ENCODE measurements at places on chromosomes 12 and 14.

- DNase-seq, result no peak
Observed at GRCh38 chr12:5000658-5001385, 42.9 kb upstream of the KCNA5 start.

GRCh38 chr12:26633591-26634210 lies 199.3 kb downstream of the ITPR2 start:
- DNase-seq, result no peak

- DNase-seq, result no peak
Observed at GRCh38 chr14:61925732-61926435, 163.7 kb downstream of the SNAPC1 start.

DNA sequence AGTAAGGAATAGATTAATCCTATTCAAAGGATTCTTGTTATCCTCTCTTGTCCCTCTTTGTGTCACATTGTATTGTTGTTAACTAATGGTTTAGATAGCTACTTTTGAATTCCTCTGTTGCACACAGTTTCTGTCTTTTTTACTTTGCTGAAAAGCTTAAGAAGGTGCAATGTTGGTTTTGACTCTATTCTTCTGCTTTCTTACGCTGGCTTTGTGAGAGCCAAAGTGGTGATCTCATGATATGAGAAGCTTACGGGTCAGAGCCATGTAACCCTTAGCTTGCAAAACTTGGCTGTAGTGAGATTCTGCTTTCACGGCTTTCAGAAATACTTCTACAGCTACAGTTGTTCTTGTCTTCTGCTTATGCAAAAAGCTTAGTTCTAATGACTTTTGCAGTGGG lies 239.7 kb downstream of the TRHDE start:
- DNase-seq, result no peak

GRCh38 chr12:109264943-109265650 lies 44.0 kb downstream of the FOXN4 start:
- DNase-seq, result no peak

- DNase-seq, result no peak
Observed at GRCh38 chr14:73764406-73765280, 50.5 kb upstream of the PNMA1 start.

GRCh38 chr12:108371801-108372344 lies 32.8 kb upstream of the CMKLR1 start:
- no peak for DNase-seq

DNA sequence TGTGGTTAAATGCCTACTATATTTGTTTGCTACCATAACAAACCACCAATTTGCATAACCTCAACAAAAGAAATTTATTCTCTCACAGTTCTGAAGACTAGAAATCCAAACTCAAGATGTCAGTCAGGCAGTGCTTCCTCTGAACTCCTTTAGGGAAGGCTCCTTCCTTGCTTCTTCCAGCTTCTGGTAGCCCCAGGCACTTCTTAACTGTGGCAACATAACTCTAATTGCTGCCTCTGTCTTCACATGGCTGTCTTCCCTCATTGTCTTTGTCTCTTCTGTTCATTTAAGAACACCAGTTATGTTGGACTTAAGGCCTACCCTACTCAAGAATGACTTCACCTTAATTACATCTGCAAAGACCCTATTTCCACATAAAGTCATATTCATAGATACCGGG lies 206.9 kb downstream of the SYT1 start:
- DNase-seq, result no peak

DNA sequence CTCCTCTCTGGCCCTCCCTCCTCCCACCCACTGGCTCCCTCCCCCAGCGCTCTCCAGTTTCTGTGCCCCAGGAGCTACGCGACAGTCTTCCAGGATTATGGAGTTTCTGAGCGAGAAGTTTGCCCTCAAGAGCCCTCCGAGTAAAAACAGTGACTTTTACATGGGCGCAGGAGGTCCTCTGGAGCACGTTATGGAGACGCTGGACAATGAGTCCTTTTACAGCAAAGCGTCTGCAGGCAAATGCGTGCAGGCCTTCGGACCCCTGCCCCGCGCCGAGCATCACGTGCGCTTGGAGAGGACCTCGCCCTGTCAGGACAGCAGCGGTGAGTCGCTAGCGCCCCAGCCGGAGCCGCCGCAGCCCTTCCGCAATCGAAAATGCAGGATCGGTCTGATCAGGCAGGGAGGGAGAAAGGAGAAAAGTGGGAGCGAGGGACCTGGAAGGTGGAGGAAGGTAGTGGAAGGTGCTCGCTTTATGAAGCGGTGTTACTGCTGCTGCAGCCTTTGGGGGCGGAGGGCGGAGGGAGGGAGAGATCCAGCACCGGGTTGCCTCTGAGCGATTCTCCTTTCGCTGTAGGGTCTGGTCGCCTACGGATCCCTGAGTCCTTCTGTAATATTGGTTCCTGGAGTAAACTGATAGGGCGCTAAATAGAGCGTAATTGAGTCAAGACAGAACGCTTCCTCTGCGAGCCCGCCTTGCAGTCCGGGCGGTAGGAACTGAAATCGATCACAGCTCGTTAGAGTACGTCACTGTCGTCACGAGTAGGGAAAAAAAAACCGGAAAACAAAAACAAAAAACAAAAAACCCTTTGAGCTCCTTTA lies at the start of gene ALX1:
Gene ALX1, plus strand, starts transcription at position 56 of the 819 bp plus-strand sequence. Its CDS starts 42 bp downstream, at position 98.
- no peak for DNase-seq

DNA sequence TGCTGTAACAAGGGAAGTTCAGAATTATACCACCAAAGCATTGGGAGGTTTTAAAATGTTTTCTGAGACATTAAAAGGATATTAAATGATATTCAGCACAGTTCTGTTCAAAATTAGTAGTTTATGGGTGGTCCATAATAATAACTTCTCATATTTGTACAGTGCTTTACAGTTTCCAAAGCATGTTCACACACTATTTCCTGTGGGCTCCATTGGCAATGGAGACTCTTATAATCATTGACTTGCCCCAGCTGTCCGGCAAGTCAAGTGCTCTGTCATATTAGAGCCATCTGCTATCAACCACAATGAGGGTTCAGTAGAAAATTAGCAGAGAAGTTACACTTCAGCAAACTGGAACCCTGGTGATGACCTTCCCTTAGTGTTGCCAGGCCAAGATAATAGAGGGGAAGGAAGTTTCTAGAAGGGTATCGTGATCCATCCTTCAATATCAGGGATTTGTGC lies 526.6 kb upstream of the CCDC196 start:
- no peak for DNase-seq

DNA sequence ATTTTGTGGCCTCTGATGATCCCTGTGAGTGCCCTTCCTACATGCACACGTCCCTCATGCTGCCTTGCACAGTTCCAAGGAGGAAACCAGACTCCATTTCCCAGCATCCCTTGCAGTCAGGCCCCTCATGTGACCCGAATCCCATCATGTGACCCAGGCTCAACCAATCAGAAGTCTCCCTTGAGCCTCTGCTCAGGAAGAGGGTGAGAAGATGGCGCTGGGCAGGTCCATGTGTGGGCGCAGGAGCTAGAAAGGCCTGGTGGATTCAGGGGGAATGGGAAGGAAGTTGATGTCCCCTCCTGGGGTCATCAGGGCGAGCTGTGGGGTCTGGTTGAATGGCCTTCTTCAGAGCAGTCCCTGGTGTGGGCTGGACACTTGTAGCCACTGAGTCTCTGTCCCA lies 240.5 kb downstream of the ADGRD1 start:
- no peak for DNase-seq

- DNase-seq, result no peak
Observed at GRCh38 chr14:72479461-72479931, 414.4 kb downstream of the DPF3 start.

GRCh38 chr14:55249423-55249822 lies 21.8 kb upstream of the FBXO34 start:
- DNase-seq, result no peak

- DNase-seq, result no peak
Observed at GRCh38 chr14:97262336-97262735, 465.2 kb downstream of the VRK1 start.

DNA sequence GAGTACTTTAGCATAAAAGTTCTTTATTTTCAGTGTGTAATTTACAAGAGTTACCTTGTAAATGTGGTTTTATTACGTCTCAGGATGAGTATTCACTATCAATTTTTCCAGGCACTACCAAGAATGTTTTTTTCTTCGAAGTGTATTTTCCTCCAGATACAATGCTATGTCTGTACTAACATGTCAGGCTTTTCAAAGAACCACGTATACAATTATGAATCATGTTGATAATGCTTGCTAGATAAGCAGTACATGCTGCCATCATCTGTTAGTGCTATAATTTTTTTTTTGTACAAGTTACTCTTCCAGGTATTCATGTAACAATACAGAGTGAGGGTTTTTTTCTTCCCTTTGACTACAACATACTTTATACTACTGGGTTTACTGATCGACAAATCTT lies 5.6 kb upstream of the KANSL2 start:
- DNase-seq, result no peak

DNA sequence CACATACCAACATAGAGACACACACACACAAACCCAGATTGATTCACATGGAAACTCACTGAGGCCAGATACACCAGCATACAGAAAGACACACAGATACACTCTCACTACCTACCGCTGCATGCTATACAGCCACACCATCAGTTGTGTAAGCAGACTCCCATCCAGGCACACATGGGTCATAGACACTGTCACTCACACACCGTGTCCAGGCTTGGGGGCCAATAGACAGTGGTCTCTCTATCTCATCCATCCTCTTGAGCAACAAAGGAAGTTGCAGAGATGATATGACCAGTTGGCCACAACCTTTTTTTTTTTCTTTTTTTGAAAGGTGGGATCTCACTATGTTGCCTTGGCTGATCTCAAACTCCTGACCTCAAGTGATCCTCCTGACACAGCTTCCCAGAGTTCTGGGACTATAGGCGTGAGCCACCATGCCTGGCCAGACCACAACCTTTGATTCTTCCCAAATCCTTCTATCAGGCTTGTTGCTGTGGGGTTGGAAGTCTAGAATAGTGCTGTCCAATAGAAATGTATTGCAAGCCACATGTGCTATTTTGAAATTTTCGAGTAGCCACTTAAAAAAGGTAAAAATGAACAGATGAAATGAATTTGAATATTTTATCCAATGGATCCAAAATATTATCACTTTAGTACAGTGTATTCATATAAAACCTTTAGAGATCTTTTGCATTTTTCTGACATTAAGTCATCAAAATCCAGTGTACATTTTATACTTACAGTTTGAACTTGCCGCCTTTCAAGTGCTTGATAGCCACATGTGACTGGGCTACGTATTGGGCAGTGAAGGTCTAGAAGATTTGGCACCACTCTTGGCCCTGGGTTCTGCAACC lies 7.4 kb downstream of the LRP1-AS start:
- no peak for DNase-seq

- no peak for DNase-seq
Observed at GRCh38 chr12:91717804-91718203, 427.8 kb downstream of the BTG1 start.

DNA sequence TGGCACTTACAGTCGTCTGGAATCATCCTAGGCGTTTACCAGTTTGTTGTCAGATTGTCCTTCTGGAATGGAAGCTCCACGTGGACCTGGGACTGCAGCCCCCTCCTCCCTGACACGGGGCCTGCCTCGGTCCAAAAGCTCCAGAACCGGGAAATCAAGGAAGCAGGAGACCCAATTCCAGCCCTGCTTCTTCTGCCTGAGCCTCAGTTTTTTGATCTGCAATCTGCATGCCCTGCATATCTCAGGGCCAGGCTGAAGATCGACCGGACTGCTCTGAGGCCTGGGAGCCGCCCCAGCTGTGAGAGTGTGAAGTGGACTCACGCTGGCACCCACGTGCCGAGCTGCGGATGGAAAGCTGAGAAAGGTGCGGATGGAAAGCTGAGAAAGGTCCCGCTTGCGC lies 98.6 kb downstream of the SETD3 start:
- no peak for DNase-seq

DNA sequence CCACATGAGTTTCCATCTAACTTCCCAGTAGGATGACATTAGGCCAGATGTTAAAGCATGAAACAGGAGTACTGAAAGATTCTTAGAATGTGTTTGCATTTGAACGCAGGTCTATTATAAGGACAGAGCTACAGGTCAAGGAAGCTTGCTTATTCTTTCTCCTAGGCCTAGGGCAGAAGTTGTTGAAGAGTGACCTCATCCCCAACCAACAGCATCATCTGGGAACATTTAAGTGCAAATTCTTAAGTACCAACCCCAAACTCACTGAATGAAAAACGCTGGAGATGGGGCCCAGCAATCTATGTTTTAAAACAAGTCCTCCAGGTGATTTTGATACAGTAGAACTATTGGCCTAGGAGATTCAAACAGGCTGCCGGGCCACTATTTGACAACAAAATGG lies 52.4 kb downstream of the PAPLN start:
- DNase-seq, result no peak

- no peak for DNase-seq
Observed at GRCh38 chr14:85442996-85443395, 86.9 kb upstream of the FLRT2 start.

DNA sequence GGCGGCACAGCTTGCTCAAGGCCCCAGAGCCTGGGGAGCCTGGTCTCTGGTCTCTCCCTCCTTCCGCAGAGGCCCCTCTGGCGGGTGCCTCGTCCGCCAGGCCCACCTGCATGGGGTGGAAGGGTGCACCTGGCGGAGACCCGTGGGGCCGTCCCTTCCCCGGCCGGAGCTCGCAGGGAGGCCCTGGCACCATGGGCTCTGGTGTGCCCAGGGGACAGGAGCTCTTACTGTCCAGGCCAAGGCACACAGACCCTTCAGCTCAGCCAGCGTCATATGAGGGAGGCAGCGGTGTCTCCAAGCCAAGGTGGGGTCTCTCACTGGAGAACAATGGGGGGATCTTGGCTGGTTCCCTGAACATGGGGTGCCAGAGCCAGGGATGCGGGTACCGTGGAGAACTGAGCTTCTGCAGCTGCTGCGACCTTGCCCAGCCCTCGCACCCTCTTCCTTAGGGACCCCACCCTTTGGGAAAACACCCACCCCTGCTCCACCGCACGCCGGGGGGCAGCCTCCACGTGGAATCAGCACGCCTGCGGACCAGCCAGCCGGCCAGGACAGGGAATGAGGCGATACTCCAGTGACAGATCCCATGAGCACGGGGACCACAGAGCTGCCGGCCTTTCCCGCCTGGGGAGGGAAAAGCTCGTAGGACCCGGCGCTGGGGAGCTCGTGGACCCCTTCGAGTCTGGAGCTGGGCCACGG lies 25.7 kb upstream of the GALNT9 start:
- no peak for DNase-seq

DNA sequence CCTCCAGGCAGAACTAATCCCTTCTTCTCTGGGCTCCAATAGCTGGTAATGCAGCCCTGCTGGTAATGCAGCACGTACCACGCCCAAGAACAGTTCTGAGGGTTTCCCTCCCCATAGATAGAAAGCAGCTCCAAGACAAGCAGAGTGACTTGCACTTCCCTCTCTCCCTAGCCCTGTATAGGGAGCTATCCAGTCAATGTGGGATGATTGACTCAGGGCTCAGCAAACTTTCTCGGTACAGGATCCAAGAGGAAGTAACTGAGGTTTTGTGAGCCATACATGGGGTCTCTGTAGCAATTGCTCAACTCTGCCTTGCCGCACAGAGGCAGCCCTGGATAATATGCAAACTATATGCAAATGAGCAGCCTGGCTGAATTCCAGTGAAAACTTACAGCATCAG lies 15.5 kb upstream of the FKBP4 start:
- DNase-seq, result no peak

Data from CD4-positive, alpha-beta T cell treated with Interleukin-15 for 4 hours (primary cell).